ENCODE measurements at places on chromosomes 4 and X.

DNA sequence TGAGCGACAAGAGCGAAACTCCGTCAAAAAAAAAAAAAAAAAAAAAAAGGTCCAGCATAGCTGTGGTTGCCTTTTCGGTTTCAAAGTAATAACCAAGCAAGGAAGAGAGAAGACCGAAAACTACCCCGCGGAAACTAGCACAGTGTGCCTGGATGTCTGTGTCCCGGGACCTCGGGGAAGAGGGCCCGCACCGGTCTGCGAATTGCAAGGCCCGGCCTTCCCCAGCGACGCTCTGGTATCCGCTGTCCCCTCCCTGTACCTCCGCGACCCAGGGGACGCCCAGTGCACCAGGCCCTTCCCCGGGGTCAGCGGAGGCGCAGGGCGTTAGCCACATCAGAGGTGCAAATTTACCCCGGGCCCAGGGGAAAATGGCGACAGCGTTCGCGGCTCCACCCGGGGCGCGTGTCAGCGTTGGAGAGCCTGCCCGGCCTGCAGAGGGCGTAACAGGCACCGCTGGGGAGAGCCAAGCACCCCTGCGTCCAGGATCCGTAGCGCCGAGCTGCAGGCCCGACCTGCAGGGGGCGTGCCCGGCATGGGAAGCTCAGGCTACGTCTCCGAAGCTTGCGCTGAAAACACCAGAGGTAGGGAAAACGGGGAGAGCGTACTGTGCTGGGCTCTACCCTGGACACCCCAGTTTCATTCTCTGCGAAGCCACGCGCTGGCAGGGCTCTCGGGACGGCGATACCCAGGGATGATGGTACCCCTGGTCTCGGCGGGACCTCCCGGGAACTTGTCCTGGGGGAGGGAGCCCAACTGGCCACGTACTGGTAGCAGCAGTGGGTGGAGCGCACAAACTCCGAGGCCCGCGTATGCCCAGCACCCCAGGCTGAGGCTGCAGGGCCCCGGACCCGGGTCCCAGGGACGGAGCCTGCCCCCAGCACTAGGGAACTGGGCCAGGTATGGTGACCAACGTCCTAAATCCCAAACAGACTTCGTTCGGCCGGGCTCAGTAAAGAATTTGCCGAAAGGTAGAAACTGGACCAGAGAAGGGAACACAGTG is 16.2 kb downstream of the NKX6-1 start:
- no peak for DNase-seq

- DNase-seq: no peak
These were observed 41.1 kb downstream of the AFF2 start for GRCh38 chrX:148541584-148541940.

DNA sequence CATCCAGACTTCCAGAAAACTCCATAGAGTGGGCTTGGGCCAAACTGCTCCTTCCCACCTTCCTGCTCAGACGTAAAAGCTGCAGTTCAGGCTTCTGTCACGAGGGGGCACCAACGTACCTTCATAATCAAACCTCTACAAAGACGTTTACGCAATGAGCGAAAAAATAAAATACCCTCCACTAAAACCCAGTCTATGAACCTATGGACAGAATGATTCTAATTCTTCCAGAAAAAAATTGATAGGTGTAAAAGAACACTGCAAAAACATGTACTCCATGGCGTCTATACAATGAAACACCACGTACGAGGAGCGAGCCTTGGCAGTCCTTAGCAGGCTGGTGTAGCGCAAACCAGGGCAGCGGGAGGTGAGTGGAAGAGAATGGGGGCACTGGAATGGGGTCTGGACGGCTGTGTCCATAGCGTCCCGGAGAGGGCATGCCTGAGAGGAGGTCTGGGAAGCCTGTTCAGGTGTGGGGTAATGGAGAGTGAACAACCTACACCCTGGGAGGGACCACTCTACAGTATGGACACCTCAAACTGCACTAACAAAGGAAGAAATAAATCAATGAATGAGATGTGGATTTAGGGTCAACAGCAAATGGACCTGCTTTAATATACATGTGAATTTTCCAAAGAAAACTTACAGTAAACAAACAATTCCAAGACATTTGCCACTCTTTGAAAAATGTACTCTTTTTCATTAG is 14.4 kb upstream of the RAB40A start:
- peak; percentile 79 for DNase-seq

GRCh38 chr4:56611501-56611900 is 69.6 kb downstream of the HOPX start:
- DNase-seq: no peak

GRCh38 chr4:187433141-187433540 is 562.4 kb upstream of the ZFP42 start:
- no peak for DNase-seq

- no peak for DNase-seq
These were observed 141.1 kb upstream of the KIT start for GRCh38 chr4:54516556-54517215.

GRCh38 chr4:72951147-72951546 is 118.4 kb downstream of the COX18 start:
- no peak for DNase-seq

DNA sequence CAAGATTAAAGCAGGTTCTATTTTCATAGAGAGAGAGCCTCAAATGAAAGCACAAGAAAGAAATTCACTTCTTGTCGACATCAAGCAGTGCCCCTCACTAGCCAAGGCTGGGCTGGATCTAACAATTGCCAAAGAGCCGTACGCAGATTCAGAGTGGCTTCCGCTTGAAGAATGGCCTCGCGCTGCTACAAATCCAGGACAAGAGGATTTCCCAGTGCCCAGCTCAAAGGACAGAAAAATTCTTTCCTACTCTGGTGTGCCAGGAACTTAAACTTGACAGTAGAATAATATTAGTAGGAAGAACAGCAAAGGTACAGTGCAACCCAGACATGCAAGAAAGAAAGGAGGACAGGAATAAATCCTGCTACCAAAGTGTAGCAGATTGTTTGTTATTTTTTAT is 56.5 kb upstream of the PPARGC1A start:
- DNase-seq: no peak

DNA sequence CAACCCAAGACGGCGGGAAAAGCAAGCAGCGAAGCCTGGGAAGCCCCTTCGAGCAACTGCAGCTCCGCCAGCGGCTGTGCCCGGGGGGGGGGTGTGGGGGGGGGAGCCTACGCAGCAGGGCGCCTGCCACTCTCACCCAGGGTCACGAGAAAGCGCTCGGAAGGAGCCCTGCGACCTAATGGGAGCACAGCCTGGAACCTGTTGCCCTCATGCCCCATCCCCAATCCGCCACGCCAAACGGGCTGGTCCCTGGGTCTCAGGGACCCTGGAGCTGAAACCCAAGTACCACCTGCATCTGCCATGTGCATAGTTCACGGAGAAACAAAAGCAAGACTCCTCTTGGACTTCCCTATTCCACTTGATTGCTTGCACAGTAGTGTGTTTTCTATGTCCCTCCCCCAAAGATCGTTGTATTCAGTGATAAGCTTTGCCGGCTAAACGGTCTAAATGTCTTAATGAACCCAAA is 359 bp upstream of the GAB3 start:
- DNase-seq: no peak

DNA sequence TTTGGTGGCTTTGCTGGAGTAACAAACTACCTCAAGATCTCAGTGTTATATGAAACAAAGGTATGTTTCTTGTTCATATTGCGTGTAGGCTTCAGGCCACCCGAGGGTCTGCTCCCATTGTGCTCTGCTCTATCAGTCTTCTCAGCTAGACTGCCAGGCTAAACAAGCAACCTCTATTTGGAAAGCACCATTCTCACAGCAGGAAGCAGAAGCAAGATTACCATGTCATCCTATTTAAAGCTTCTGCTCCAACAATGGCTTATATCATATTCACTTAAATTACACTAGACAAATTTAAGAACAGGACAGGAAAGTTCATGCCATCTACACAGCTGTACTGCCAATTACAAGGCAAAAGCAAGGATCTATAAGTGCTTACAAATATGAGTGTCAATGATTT is 385.8 kb downstream of the PPARGC1A start:
- no peak for DNase-seq

DNA sequence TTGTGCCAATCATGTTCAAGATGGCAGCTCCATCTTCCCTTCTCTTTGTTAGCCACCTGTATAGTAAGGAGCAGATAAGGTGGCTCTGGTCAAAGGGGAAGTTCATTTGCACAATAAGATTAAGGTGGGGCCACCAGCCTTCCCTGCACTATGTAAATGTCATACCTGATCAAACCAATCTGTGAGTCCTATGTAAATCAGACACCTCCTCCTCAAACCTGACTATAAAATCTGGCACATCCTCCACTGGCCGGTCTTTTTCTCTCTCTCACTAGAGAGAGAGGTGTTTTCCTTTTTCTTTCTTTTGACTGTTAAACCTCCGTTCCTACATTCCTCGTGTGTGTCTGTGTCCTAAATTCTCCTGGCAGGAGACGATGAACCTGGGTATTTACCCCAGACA is 572.5 kb upstream of the AADAT start:
- DNase-seq: no peak

DNA sequence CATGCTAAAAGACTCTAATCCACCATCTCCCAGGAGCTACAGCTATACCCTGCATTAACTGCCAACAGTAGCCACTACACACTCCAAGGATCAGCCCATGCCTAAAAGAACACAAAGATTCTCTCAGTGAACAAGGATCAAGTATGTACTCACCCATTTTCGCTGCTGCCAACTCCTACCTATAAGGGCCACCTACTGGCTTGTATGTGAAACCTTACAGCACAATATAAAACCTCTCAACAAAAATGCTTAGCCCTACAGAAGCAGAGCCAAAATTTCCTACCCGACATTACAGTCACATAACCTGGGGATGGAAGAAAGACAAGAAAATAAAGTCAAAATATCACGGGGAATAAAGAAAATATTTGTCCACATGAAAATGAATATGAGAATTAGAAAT is 562.8 kb upstream of the POU3F4 start:
- DNase-seq: no peak

DNA sequence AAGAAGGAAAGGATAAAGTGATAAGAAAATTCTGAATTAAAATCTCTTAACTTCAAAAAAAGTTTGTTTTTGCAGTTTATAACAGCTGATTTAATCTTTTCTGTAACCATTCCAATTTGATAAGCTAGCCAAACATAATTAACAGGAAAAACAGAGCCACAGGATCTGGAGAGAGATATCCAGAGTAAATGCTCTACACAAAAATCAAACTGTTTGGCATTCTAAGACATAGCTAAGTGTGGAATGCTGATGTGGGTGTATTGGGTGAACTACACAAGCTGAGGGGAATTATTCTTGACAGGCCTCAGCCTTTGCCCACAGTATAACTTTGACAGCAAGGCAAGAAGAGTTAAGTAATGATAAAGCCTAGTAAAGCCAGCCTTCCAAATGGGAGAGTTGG is 184.8 kb downstream of the GABRG1 start:
- DNase-seq: no peak

DNA sequence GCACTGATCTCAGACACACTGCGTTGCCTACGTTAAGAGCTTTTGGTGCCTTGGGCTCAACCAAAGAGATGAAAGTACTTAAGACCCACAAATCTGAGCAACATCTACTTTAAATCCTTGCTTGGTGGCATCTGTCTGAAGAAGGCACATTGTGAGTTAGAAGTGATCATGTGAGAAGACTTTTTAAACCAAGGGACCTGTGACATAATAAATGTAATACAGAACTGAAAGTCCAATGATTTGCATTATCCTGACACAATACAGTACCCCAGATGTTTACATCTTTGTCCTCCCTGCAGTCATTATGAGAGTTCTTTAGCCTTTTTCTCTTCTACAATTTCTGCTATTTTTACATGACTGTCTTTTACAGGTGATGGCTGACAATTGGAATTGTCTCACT is 96.7 kb upstream of the FTHL17 start:
- no peak for DNase-seq

- DNase-seq: peak; percentile 20
These were observed 32.5 kb downstream of the HMGB2 start for GRCh38 chr4:173301518-173302201.

DNA sequence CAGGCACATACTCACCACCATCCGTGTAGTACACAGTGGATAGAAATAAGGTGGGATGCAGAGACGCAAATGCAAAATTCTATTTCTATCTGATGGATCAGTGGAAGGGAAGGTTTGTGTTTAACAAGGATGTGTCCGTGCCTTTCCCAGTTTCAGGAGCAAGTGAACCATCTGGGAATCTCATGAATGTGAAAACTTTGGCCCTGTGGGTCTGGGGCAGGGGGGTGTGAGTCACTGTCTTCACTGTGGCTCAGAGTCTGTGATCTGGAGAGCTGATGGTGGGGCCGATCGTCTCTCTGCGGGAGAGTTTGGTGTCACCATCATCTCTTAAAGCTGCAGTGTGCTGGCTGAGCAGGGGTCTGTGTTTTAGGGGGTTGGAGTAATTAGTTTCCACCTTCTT is 179.3 kb upstream of the STS start:
- no peak for DNase-seq

DNA sequence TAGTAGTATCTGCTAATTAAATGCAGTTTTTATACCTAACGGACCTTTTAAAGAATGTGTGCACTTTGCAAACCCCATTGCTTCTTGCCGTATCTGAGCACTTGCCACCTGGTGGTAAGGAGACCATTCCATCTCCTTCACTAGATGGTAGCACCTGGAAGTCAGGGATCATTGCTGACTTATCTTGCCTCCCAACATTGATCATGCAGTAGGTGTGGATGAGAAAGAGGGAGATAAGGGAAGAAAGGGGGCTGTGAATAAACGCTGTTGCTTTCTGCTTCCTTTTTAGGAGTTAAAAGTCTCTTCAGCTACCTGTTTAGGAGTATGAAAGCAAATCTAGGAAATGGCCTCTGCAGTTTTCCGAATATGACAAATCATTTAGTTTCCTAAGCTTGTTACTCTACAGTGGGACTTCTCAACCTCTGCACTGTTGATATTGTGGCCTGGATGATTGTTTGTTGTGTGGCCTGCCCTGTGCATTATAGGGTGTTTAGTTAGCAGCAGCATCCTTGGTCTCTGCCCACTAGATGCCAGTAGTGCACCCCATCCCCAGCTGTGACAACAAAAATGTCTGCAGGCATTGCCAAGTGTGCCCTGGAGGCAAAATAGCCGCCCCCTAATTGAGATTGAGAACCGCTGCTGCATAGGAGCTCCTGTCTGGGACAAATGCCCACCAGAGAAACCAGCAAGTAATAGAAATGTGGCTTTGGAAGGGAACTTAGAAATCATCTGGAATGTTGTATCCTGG is 38.8 kb downstream of the GAB1 start:
- peak; percentile 10 for DNase-seq

DNA sequence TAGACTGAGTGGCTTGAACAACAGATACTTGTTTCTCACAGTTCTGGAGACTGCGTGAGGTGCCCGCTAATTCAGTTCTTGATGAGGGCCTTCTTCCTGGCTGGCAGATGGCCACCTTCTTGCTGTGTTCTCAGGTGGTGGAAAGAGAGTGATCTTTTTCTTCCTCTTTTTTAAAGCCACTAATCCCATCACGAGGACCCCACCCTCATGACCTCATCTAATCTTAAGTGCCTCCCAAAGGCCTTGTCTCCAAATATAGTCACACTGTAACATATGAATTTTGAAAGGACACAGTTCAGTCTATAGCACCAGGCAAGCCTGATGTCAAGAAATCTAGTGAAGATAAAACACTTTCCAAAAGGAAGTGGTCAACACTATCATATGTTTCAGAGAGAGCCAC is 12.4 kb downstream of the VAMP7 start:
- no peak for DNase-seq

Data from NCI-H1694 (cell line).